ENCODE measurements at places on chromosomes 5 and 9. TPM values are rescaled to one million over a fixed set of nuclear protein-coding genes. Genes with fewer than 3 reads are reported as not detected.

DNA sequence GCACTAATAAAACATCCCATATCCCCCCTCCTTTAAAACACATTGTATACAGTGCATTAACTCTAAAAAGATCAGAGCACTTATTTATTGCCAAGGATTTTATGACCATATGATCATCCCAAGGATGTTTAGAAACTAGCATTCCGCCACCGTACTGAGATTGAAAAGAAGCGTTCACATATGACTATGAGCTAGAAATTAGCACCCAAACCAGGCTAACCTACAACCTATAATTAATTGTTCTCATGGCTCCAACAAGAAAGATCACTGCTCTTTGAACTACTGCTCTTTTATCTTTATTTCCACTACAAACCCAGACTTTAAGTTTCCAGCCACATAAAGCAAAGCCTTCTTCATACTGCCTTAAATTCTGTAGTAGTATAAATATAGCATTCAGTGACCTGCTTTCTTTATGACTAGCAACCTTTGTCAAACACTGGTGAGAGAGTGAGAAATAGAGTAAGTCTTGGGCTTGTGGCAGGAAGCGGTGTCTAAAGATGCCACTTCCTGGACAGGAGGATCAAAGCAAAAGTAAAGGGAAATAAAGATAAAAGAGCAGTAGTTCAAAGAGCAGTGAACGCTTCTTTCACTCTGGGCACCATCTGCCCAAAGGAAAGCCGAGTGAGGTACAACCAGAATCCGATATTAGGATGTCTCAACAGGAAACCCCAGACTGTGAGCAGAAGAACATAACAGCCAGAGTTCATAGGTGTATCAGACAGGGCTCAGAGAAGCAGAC, 151.1 kb upstream of the ERCC6L2 start:
- peak; percentile 88 for DNase-seq

DNA sequence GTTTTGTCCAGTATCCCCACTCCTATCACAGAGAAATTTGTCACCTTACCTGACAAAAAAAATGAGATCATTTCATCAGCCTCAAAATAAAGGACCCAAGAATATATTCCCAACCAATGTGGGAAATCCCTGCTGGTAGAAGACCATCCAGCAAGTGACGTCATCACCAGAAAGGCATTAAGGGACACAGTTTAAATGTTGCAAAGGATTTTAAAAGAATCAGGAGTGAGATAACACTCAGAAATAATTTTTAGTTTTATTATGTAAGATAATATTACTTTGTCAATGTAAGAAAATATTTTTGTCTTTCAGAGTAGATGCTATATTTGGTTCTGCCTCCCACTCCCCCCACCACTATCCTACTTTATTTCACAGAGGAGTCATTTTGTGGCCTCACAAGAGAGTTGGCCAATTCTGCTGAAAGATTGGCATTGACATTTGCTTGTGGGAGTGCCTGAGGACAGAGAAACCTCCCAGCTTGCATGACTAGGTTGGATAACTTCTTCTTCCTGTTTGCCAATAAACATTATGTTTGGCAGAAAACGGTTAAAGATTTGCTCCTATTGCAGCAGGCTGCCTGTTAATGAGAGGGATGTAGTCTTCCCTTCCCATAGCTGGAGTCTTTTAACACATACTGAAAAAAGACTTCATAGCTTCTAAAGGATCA, 288.6 kb upstream of the DAB2 start:
- DNase-seq, result no peak

GRCh38 chr9:71765693-71766092, 2.6 kb downstream of the CEMIP2 start:
- no peak for DNase-seq

RFESD gene
- 5.1 TPM for polyA plus RNA-seq

DNA sequence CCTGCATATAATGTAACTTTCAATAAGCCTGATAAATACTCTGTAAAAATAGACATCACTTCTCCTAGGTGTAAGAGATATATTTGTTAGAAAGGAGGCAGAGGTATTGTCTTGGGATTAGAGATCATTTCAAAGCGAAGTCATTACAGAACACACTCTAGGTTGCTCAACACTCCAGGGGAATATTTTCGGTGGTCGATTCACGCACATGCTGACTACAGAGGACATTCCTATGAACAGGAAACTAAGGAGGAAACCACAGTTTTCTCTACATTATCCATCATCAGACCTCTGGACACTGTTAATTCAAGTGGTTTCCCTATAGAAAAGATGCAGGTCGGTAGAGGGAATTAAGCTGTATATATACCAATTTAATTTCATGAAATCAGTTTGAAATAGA, 370.0 kb downstream of the NDUFS4 start:
- no peak for DNase-seq

- DNase-seq, result no peak
Observed at GRCh38 chr9:126527109-126527825, 86.5 kb upstream of the LMX1B start.

GRCh38 chr5:172414531-172415361, 39.6 kb downstream of the SH3PXD2B start:
- DNase-seq, result no peak

DNA sequence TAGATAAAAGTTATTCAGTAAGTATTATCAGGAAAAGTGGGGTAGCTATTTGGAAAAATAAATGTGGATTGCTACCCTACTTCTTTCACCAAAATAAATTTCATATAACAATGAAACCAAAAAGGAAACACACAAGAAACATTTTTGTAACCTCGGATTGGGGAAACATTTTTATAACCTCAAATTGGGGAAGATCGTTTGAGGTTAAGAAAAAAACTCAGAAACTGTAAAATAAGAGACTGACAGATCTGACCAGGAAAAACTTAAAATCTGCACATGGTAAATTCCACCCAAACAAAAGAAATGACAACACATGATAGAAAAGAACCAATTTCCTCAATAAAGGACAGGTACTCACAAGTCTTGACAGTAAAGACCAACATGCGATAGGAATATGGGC, 13.5 kb downstream of the EFCAB9 start:
- no peak for DNase-seq

DNA sequence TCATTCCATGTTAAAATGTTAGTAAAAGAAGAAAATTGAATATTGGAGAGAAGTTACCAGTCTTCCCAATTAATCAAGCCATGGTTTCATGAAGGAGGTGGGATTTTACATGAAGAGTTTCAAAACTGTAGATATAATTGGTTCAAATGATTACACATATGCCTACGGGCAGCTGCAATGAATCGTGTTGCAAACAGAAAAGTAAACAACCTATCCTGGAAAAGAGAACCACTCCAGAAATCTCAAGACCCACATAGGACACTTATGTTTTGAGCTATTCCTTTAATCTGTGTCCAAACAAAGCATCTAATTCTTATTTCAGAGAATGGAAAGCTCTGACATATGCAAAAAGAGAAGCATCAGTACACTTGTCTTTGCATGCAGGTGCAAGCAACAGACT, 340.2 kb downstream of the NDUFS4 start:
- no peak for DNase-seq

INSYN2B gene
- 0.15 TPM for polyA plus RNA-seq

DNA sequence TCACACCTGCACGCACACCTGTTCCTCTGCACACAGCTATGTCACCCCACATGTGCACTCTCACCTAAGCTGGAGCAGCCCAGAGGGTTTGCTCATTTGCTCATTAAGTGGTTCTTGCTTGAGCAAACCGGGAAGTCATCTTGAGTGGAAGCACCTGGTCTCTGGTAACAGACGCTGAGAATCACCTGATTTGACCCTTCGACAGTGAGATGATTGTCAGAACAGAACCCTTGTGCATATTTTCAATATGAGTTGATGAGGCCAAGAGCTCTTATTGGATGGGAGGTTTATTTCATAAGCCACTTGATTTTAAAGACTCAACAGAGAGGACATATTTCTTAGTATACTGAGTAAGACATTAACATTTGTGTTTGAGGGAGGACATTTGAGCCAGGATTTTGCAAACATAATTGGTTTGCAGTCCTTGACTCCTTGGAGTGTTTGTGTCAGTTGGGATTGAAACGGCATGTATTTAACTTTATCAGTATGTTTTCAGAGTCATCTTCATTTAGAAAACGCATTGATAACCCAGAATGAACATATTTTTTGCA, 22.1 kb upstream of the LPCAT1 start:
- DNase-seq, result no peak

GRCh38 chr9:22278426-22278825, 168.2 kb upstream of the DMRTA1 start:
- no peak for DNase-seq

DNA sequence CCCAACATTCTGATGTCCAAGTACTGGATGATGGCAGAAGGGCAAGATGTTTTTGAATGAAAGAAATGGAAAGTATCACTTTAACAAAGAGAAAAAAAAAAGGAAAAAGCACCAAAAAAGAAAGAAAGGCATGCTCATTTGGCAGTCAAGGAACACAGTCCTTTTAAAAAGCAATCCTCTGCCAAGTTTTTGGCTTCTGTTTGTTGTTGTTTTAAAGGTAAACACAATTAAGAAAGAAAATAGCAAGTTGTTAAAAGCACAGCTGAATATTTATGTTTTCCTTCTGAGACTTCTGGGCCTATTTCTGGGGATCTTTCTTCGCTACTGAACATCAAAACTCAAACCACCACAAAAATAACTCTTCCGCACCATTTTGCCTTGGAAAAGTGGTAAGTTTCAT, 162.1 kb downstream of the TRPM3 start:
- DNase-seq, result no peak

DNA sequence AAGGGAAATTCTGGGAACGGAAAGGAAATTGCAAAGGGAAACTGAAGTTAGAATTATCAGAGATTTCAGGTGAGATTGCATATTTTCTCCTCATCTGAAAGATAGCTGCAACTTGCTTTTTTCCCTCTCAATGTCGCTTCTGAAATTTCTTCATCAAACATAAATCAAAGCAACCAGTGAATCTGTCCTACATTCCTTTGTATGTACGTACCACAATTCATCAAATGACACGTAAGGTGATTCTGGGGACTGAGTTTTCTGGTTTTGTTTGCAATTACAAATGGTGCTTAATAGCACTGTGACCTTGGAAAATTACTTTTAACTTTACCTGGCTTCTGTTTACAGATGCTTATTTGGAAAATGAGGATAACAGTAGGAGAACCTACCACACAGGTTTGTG, 21.9 kb upstream of the CNOT6 start:
- DNase-seq, result no peak

DNA sequence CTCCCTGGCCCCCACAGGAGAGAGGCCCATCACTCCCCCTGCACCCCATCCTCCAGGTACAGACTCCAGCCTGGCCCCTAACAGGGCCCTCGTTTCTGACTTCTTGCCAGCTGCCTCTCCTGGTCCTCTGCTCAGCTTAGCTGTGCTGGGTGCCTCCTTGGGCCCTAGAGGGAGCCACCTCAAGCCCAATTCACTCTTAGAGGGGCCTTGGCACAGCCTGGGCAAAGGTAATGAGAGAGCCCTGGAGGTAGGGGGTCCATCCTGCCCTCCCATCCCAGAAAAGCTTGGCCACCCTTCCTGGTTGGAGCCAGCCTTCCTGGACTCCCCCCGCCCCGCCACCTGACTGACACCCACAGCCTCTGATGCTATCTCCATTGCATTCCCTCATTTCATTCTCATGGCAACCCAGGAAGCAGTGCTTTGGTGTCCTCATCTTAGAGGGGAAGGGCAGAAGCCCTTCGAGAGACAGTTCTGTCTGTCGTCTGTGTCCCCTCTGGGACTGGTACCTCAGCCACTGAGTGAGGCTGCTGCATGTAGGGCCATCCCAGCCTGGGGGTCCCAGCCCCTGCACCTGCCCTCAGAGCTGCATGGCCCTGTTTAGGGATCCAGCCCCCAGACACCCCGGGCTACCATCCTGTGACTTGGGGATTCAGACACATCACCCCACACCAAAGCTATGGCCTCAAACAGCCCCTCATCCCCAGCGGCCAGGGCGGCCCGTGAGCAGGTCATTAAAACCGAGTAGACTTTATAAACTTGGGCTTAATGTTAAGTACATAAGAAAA, 95.5 kb downstream of the BARX1 start:
- no peak for DNase-seq

- no peak for DNase-seq
Observed at GRCh38 chr5:176152191-176152929, 85.9 kb upstream of the SIMC1 start.

DNA sequence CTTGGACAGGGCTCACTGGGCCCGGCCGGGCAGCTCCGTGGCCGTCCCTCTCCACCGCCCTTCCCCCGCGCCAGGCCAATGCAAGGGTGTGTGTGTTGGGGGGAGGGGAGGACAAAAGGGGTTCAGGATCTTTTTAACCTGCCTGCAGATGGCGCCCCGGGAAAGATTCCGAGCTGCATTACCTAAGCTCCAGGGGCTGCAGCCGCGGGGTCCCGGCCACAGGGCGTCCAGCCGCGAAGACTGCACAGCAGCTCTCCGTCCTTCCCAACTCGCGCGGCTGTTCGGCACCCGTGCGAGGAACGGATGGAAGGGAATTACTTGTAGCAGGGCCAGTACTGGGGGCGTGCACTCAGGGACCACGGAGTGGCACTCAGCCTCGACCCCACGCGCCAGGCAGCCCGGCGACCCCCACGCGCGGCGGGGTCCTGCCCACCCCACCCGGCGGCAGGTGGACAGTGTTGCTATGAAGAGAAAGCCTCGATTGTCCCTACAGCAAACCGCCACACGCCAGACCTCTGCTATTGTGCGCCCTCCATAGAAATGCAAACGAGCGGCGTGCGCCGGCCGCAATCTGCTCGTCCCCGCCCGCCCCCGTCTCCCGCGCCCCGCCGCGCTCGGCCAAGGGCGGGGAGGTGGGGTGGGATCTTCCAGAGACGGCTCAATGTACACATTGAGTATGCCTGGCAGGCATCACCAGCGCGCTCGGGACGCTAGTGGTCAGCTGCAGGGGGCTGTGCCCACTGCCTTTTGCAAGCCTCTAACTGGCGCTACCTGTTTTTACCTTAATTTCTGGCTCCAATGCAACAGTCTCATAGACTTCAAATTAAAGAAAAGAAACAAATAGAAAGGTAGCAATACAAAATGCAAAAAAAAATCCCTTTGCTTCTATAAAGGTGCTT, 796 bp upstream of the GADD45G start:
- DNase-seq, result peak; percentile 24

LRRC19 gene
- not detected for polyA plus RNA-seq

DNA sequence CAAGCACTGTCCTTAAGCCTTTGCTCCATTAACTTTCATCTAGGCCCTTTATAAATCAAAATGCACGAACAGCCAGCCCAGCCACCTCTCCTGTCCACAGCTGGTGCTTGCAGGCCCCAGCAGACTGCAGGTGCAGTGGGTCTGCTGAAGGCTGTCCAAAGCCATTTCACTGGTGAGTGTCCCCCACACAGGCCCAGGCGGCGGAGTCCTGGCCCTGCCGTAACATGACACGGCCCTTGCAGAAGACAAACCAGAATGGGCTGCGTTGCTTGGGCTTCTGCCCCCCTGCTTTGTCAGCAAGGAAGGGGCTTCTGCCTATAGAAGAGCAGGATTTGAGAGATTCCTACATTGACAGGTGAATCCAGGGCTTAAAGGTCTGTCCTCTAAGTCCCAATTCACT, 188.6 kb downstream of the NR3C1 start:
- DNase-seq, result no peak

DNA sequence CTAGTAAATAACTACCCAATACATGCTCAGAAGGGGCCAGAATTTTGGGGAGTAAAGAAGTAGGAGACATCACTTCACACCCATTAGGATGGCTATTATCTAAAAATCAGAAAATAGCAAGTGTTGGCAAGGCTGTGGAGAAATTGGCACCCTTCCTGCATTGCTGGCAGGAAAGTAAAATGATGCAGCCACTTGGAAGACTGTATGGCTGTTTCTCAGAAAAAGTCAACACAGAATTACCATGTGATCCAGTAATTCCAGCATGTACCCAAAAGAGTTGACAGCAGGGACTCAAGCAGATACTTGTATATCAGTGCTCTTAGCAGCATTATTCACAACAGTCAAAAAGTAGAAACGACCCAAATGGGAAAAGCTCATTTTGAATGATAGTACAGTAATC, 107.6 kb downstream of the APBA1 start:
- DNase-seq, result no peak
